ENCODE measurements at places on chromosomes 5 and 9.

DNA sequence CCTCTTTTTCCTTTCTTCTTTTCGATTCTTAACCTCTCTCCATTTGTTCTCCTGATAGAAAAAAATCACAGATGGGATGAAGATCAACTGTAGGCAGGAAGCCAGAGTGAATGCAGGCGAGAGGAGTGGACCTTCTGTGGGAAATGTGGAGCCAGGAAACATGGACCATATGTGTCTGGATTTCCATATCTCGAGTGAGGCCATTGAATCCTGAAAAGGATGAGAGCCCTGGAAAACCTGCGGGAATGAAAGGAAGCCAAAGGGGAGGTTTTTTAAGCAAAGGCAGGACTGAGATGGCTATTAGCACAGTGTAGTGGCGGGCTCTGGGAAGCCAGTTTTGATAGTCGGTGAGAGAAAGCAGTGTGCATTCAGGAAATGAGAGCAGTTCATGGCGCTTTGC lies 139.5 kb upstream of the C9orf72 start:
- DNase-seq = no peak

DNA sequence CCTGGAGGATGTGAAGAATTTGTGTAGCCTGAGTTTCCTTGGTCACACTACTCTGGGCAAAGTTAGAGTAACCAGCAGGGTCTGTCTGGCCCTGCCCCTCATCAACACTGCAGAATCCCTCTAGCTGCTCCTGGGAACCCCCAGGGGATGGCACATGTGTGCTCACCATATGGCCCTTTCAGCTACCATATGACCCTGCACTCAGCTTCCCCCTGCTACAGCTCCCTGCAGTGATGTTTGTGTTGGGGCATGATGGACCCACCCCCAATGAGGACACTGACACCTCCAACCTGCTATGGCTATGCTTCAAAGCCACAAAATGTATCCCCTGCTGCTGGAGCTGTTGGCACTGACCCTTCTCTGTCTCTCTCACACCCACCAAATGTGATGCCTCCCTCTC lies 152.7 kb downstream of the SNX18 start:
- DNase-seq = no peak

DNA sequence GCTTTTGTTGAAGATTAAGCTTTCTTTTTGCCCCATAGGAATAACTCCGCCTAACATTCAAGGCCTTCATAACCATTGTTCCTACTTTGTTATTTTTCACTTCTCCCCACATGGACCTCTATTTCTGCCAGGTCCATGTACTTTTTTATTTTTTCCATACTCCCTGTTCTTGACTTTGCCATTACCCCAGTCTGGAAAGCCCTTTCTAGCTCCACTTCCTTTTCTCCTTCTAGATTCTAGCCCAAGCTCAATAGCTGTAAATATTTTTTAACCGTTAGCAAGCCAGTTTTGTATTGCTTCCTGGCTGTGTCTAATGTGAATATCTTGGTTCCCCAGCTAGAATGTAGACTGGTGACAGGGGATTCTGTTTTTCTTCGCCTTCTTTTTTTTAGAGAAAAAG lies 26.1 kb downstream of the NCBP1 start:
- no peak for DNase-seq

DNA sequence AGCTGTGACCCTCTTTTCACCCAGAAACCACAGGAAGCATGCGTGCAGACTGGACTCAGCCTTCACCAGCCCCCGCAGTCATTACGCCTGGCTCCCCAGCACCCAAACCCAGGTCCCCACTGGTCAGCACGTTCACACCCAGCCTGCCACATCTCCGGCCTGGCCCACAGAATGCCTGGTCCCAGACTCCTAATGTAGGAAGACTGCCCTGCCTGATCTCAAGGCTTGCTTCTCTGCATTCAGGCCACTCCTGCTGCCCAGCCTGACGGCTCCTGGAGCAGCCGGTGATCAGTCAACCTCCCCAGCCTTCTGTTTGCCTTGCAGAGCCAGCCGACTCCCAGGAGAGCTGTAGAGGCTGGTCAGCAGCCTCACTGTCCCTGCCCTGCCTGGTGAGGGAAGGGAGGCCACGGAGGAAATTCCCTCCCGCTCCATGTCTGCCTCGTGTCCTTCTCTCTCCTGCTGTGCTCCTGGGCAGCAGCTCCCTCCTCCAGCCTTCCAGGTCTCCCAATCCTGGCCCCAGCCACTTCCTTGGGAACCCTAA lies 25.4 kb downstream of the ADAMTS2 start:
- no peak for DNase-seq

GRCh38 chr9:21983561-21983935 lies 10.6 kb downstream of the CDKN2A start:
- DNase-seq = no peak

Measured in NCI-H1930 (cell line).